ENCODE measurements at places on chromosomes 4 and X.

DNA sequence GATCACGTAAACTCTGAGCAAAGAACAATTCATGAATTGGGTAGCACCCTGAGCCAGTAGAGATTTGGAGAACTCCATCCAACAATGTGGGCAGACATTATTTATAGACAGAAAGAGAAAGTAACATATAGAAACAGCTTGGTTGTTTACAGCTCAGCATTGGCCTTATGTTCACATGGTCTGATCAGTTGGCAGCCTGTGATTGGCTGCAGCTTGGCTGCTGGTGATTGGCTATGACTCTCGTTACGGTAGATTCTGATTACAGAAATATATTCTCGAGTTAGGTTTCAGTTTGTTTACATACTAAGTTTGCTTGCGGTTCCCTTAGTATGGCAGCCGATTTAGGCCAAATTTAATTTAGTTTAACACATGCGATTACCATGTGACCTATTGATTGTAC, 663.4 kb downstream of the RAPGEF2 start:
- no peak for DNase-seq

GRCh38 chr4:11468901-11469300, 40.2 kb upstream of the HS3ST1 start:
- no peak for DNase-seq

DNA sequence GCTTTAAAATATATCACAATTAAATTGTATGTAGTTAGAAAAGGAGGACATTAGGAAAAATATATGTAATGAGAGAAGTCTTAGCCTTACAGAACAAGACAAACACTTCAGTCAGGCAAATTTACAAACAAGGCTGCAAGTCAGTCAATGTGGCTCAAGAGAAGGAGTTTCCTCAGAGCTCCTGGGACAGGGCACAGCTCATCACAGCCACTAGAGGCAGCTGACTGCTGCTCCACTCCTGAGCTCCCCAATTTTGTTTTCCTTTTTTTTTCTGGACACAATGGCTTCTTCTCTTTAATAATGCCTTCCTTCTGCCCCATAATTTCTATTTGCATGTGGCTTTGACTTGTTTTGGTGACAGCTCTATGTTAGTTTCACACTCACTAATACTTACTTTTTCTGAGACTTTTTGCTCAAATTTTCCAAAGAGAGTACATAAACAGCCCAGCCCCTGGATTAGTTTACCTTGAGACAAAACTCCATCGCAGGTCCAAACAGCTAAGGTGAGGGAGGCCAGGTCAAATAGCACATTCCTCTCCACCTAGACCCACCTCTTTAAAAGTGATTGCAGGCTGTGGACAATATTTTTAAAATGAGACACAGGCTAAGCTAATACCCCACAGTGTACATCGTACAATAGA, 850.4 kb upstream of the FRG1 start:
- no peak for DNase-seq

DNA sequence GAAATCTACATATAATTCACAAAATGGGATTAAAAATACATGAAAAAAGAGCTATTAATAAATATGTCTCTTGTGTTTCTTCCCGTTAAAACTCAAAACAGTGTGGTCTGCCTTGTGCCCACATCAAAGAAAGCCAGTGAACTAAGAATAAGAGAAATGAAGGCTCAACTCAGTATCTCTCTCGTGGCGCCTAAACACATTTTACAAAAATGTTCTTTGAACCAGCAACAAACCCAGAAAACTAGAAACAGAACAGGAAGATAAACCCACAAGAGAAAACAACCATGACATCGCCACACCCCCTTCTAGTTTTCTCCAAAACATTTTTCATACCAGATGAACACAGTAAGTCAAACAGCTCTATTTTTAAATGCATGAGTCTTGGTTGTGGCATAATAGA, 130.1 kb downstream of the DCHS2 start:
- DNase-seq, result no peak

DNA sequence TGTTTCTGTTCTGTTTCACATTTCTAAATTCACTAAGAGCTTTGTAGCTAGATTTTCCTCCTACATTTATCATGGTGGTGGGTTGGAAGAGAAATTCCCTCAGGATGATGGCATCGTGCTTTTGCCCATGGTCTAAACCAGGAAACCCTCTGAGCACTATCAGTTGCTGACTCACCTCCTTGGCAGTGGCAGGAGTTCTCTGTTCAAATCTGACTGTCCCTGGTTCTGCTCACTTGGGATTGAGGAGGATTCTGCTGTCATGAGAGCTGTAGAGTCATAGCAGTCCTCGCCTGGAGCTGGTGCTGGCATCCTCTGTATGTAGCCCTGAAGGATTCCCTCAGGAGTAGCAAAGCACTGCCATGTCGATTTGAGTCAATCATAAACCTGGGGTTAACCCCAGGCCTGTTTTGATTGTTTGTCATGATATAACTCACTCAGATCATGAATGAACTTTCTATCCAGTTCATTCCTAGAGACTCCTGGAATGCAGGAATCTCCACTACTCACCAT, 9.4 kb downstream of the TEX13A start:
- DNase-seq, result no peak

DNA sequence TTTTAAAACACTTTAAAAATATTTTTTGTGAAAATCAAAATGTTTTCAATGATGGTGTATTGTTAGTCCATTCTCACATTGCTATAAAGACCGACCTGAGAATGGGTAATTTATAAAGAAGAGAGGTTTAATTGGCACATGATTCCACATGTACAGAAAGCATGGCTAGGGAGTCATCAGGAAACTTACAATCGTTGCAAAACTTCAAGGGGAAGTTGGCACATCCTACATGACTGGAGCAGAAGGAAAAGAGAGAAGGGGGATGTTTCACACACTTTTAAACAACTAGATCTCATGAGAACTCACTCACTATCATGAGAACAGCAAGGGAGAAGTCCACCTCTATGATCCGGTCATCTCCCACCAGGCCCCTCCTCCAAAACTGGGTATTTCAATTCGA, 110.7 kb downstream of the TMEM47 start:
- no peak for DNase-seq

DNA sequence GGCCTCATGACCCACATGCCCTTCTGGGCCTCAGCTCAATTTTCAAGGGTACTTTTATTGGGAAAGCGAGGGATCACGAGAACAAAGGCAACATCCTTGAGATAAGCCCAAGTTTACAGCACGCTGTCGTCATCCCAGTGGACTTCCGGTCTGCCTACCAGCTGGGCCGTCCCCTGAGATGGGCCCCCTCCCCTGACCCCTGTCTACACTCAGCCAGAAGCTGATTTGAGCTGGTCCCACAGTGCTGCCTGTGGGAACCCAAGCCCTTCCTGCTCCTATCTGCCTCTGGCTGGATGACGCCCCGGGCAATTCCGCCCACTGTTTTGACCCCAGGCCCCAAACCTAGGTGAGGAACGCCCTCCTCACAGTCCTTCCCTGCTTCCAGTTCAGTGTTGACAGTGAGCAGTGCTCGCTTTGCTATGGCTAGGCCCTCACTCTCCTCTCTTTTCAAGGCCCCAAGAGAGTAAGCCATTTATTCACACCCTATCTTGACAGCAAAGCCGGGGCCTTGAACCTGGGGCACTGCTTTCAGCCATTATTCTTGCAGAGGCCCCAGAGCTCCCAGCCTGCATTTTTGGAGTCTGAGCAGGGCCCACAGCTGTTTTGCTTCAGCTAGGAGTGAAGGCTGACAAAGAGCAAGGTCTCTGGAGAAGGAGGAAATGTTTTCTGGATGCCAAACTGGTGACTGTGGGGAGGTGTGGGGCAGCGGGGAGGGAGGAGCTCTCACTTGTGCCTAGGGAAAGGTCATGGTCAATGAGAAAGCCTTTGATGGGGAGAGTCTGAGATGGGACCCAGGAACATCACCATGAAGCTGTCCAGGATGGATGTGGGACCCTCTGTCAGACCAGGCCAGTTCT, 164.6 kb upstream of the BCOR start:
- no peak for DNase-seq
